ENCODE measurements at places on chromosomes 4 and X. TPM values are rescaled to one million over a fixed set of nuclear protein-coding genes. Genes with fewer than 3 reads are reported as not detected.

KCNE5 gene
- 0.43 TPM for total RNA-seq

ZNF718 gene
- total RNA-seq, result 6.3 TPM

- peak; percentile 91 for DNase-seq
Measured at GRCh38 chrX:39736216-39737211, 361.2 kb downstream of the BCOR start.

SRPK3 gene
- 43.3 TPM for total RNA-seq

ARMCX1 gene
- 29.6 TPM for total RNA-seq

DNA sequence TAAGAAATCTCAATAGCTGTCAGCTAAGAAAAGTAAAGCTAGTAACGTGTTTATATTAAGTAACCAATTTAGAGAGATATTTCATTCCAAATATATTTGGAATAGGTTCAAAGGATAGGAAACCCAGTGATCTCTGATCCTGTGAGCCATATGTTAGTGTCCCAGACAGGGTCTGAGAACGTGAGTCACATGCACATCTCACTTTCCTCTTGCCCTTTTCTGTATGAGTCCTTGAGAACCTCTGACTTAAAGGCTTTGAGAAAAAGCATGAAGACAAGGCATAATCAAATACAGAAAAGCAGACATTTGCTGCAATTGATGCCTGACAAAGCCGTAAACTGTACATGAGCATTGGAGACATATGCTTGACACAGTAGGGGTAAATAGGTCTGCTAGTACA is 655.1 kb upstream of the ADGRL3 start:
- DNase-seq, result no peak

FAM9B gene
- total RNA-seq, result not detected

- no peak for DNase-seq
Measured at GRCh38 chr4:6633091-6633906, 7.2 kb upstream of the MRFAP1 start.

GRCh38 chr4:152299553-152299952 is 236.3 kb downstream of the FBXW7 start:
- DNase-seq, result no peak

DNA sequence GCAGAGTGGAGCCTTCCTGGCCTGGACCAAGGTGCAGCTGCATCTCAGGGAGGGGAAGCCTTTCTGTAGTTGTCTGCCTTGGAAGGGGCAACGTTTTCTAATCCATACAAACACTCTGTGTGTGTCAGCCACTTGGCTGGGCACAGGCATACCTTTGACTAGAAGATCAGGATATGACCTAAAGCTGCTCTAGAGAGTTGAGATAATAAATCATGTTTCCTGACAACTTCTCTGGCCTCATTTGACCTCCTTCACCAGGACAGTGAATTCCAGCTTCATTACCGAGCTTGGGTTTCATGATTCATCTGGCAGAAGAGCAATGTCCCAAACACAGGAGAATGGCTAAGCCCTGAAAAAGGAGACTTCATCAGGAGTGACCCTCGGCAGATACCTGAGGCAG is 89.6 kb upstream of the KIT start:
- DNase-seq, result no peak

GRCh38 chr4:84597450-84597849 is 14.5 kb downstream of the CDS1 start:
- no peak for DNase-seq

- no peak for DNase-seq
Measured at GRCh38 chrX:53223068-53223693, 1.8 kb downstream of the KDM5C start.

ADRA2C gene
- 6.9 TPM for total RNA-seq

DNA sequence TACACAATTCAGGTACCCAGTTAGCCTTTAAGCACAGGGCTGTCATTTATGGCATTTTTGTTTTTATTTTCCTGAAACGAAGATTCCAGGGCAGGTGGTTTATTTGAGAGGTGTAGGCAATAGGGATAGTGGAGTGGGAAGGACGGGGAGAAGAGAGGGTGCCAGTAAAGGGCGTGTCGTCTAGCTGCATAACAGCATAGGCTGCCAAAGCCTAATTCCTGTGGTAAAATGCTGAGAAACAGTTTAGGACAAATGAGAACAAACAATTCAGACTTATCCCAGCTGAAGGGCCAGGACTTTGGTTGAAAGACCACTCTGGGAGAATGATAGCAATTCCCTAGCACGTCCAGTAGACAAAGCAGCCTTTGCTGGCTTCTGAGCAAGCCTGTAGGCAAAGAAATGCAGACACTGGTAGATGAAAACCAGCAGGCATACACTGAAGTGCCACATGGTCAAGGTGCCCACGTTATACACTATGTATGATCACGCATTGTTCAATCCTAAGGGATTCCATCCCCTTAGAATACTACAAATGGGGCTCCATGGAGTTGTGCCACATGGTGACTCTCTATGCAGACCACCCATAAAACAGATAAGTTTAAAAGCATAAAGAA is 70.6 kb downstream of the PKD2 start:
- DNase-seq, result no peak

BEX5 gene
- 0.68 TPM for total RNA-seq

CXCL3 gene
- 0.16 TPM for total RNA-seq

GRCh38 chrX:149223854-149224253 is 281.3 kb downstream of the IDS start:
- DNase-seq, result no peak

GRCh38 chr4:39046249-39046648 is 14.0 kb upstream of the TMEM156 start:
- no peak for DNase-seq

DNA sequence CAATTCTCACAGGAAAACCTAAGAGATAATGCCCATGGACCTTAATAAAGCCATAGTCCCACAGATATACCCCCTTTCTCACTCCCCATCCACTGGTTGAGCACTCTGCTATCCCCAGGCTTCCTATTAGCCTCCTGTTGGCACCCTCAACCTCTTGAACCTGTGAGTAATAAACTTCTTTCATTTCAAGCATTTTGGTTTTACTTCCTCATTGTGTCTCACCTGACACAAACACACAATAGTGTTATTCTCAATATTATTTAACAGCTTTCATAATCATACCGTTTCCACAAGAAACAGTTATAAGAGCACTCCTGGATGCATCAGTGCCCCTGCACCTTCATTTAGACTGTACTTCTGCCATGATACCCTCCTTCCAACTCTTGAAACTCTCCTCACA is 56.8 kb downstream of the TRPC5 start:
- no peak for DNase-seq

HSFX4 gene
- not detected for total RNA-seq

PRKG2 gene
- 0.05 TPM for total RNA-seq

HUWE1 gene
- 107 TPM for total RNA-seq

- no peak for DNase-seq
Measured at GRCh38 chrX:128021566-128021965, 30.6 kb downstream of the ACTRT1 start.

UCP1 gene
- not detected for total RNA-seq

Data from Right ventricle myocardium inferior (tissue), 1 donor.